Activated T-cell treated with anti-CD3 and anti-CD28 coated beads for 1 hour (primary cell): ENCODE measurements at places on chromosomes 3 and 15.

- DNase-seq: no peak
Measured at GRCh38 chr15:68615811-68616210, 37.0 kb downstream of the CORO2B start.

GRCh38 chr3:173191611-173192010 lies 50.6 kb upstream of the SPATA16 start:
- no peak for DNase-seq

DNA sequence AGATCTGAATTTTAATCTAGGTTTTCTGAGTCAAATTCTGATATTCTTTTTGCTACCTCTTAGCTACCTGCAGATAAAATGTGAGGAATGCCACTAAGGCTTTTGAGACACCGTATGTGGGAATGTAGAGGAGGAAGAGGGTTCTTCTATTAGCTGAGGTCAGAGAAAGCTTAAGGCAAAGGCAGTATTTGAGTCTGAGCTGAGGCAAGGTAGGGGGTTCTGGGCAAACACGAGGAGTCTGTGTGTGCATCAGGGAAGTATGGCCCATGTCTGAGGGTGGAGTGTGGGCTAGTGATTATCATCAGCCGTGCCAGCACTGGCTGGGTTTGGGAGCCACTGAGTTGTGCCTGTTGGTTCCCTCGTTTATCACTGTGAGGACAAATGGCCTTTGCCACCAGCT lies 181.1 kb downstream of the SOX2 start:
- DNase-seq: no peak

- DNase-seq: no peak
Measured at GRCh38 chr3:61699622-61700021, 138.3 kb downstream of the PTPRG start.

GRCh38 chr15:92430069-92430440 lies 36.4 kb downstream of the ST8SIA2 start:
- DNase-seq: no peak

GRCh38 chr15:60648928-60649679 lies 170.2 kb upstream of the ICE2 start:
- no peak for DNase-seq

GRCh38 chr15:40762919-40763800 lies 708 bp upstream of the GCHFR start:
- DNase-seq: no peak

GRCh38 chr3:141000686-141001085 lies 50.5 kb upstream of the SPSB4 start:
- DNase-seq: no peak

- no peak for DNase-seq
Measured at GRCh38 chr3:179181993-179182551, 33.9 kb downstream of the PIK3CA start.

GRCh38 chr15:90192961-90193786 lies 8.0 kb upstream of the SEMA4B start:
- no peak for DNase-seq

GRCh38 chr15:92733090-92733933 lies 77.7 kb upstream of the FAM174B start:
- DNase-seq: no peak

- no peak for DNase-seq
Measured at GRCh38 chr3:98029083-98029482, 6.0 kb downstream of the GABRR3 start.

GRCh38 chr3:35254917-35255316 lies 384.4 kb upstream of the ARPP21 start:
- no peak for DNase-seq

DNA sequence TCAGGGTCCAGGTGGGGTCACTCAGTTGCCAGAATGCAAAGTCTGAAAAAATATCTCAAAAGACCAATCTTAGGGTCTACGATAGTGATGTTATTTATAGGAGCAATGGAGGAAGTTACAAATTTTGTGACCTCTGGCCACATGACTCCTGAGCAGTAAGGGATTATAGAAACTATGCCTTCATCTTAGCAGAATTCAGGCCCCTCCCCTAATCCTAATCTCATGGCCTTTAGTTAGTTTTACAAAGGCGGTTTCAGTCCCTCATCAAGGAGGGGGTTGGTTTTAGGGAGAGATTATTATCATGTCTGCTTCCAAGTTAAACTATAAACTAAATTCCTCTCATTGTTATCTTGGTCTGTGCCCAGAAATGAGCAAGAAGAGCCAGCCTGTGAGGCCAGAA lies 5.9 kb upstream of the DCP1A start:
- DNase-seq: no peak

- no peak for DNase-seq
Measured at GRCh38 chr3:18419232-18419631, 5.9 kb downstream of the SATB1 start.

- no peak for DNase-seq
Measured at GRCh38 chr15:67176195-67176971, 78.1 kb downstream of the AAGAB start.

GRCh38 chr3:53250453-53250852 lies 5.4 kb downstream of the TKT start:
- DNase-seq: no peak

DNA sequence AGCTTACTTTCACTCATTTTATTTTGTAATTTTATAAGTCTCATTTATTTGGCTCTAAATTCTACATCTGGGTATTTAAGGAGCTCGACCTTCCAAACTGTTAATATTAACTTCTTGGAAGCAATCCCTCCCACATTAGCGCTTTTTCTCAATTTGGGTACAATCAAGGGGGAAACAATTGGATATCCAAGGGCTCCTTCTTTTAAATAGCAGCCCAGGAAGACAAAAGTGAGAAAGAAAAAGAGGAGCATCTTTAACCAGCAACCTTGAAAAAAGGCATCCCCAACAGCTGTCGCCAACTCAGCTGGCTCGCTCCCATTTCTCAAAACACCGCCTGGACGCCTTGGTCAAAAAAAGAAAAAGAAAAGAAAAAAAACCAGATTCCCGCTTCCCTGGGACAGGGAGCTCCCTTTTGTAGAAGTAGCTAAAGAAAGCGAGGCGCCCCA lies 873 bp downstream of the C3orf70 start:
- DNase-seq: no peak

GRCh38 chr3:13124631-13125030 lies 51.4 kb upstream of the IQSEC1 start:
- DNase-seq: no peak

DNA sequence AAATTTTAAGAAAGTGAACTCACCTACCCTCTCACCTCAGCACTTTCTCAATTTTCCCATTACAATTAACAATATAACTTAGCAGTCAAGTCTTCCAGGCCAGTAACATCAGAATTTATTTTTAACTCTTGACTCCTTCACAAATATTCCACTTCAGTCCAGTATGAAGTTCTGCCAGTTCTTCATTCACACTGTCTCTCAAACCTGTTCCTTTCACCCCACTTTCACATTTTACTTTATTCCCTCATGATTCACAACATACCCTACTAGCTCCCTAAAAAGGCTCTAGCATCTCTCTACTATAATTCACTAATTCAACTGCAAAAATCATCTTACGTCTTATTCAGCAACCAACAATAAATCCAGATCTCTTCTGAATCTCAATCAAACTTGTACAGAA lies 3.8 kb downstream of the GSK3B start:
- DNase-seq: no peak

GRCh38 chr3:170044795-170045244 lies 7.0 kb downstream of the GPR160 start:
- no peak for DNase-seq

- DNase-seq: no peak
Measured at GRCh38 chr3:100745617-100746016, 36.3 kb downstream of the TFG start.

GRCh38 chr3:89740080-89740880 lies 632.9 kb downstream of the EPHA3 start:
- no peak for DNase-seq

DNA sequence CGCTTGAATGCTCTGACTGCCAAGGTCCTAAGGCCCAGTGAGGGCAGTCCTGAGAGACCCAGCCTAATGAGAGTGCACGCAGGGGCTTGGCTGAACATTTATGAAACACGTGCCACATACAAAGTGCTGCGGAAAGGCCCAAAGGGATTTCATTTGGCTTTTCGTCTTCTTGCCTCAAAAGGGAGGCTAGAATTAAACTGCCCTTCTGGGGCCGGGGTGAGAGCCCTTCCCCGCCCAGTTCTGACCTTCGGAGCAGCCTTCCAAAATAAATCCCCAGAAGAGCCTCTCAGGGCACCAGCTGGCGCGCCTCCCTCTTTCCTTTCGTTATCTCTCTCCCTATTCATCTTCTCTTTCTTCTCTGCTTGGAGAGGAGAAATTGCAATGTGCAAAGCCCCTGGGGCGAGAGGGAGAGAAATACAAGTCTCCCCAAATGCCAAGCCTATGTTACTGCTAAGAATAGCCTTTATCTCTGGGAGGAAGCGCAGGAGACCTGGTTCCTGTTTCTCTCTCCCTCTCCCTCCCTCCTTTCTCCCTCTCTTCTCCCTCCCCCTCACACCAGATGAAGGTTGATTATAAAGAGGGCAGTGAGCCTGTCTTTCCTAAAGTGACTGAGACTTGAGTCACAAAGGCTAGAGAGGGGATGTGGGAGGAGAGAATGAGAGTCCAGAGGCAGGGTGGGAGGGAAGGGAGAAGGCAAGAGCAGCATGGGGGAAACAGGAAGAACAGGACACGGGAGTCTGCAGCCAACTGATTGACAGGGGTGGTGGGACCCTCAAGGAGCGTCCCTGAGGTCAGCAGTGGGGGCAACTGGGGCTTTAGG lies 36.7 kb upstream of the NDUFB4 start:
- DNase-seq: no peak

GRCh38 chr3:71930056-71930991 lies 145.4 kb upstream of the PROK2 start:
- DNase-seq: no peak

GRCh38 chr3:189108735-189109134 lies 63.0 kb upstream of the TPRG1 start:
- no peak for DNase-seq

- DNase-seq: no peak
Measured at GRCh38 chr3:152556731-152557254, 278.1 kb upstream of the P2RY1 start.

DNA sequence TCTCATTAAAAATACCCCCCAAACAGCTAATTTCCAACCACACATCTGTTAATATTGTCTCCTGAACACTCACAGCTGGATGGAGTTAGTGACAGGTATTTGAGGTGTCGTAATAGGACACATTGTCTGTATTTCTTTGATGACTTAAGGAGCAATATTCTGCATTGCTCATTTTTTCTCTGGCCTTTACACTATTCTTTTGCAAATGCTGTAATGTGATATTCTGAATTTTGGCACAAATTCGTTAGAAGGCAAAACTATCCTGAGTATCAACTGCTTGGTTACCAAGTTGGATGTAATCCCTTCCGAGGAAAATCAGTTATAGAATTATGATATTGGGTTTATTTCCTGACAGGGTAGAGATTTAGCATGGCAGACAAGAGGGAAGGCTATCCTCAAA lies 1030.2 kb downstream of the MCTP2 start:
- no peak for DNase-seq

- no peak for DNase-seq
Measured at GRCh38 chr3:141656771-141657170, 81.3 kb upstream of the RNF7 start.

- no peak for DNase-seq
Measured at GRCh38 chr3:43796041-43796596, 105.4 kb downstream of the ABHD5 start.

DNA sequence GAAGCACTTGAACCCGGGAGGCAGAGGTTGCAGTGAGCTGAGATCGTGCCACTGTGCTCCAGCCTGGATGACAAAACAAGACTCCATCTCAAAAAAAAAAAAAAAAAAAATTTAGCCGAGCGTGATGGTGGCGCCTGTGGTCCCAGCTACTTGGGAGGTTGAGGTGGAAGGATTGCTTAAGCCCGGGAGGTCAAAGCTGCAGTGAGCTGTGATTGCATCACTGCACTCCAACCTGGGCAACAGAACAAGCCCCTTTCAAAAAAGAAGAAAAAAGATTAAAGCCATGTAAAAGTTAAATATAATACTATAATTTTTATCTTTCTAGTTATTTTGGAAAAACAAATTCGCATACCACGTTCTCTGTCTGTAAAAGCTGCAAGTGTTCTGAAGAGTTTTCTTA lies 61.9 kb upstream of the SKIL start:
- DNase-seq: no peak

- no peak for DNase-seq
Measured at GRCh38 chr15:64222573-64223366, 59.9 kb upstream of the PPIB start.

- DNase-seq: no peak
Measured at GRCh38 chr3:66797889-66798560, 200.1 kb upstream of the KBTBD8 start.

DNA sequence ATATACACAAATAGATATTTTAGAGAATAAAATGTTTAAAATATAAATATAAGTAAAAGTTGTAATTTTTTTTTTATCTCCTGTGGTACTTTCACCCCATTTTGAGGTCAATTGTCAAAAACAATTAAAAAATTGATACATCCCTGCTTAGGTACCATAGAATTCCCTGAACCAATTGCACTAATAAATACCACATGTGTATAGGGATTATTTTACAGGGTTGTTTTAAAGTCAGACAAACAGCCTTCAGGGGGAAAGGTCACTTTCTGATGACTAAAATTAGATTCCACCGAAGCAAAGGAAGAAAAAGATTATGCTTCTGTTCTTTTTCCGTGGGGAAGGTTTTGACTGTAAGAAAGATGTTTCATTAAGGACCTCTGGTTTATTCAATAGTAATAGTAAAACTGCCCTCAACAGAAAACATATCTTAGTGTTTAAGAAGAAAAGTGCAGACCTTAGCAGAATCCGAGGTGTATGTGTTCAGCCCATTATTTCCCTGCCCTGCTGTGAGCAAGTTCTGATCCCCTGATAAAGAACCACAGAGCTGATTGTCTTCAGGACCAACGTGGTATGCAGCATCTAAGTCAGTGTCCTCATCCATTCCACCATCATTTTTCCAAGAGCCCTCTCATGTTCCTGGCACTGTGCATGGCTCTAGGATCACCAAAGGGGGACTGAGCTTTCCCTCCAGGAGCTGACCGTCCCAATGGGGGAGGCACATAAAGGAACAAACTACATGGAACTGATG lies 132.9 kb upstream of the IL12A start:
- no peak for DNase-seq

DNA sequence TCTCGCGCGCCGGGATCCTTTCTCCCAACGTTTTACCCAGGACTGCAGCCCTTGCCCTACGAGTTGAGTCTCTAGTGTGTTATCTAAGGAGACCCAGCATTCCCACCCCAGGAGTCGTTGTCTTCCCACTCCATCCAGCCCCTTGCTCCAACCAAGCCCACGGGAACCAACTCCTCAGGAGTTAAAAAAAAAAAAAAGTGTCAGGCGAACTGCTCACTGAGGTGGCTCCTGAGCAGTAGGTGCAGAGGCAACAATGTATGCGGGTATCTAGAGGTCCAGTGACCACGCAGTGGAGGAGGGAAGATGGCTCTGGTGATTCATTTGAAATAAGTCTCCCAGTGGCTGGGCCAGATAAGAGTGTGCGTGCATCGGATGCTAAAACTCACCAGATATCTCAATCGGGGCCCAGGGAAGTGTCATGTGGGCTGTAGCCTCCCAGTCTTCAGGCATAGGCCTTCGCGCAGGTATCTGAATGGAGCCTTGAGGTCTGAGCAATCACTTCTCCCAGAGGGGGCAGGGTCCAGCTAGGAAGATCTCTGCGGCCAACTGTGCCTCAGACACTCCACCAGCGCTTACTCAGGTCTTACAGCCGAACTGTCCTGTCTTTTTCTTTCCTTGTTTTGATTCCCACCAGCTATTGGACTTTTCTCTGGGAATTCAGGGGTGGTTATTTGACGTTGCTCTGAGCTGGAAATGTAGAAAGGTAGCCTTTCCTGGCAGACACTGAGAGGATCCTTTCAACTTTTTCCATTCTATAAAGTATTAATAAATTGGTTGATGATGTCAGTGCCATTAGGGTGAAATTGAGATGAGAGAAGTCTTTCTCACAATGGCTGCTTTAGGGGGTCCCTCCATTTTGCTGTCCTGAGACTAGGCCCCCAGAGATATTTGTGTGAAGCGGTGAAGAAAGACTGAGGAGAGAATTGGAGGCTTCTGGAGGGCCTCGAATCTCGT lies 21.0 kb downstream of the ZIC4 start:
- no peak for DNase-seq
